Posterior vena cava (tissue), 2 donors: ENCODE measurements at places on chromosomes 12 and 14.
A peak's percentile ranks its signal among the peaks of the same experiment; 100 is the strongest.

GRCh38 chr14:44995196-44995595 lies 33.2 kb downstream of the TOGARAM1 start:
- DNase-seq = no peak

- DNase-seq = peak; percentile 69
These were observed 1.1 kb downstream of the BEGAIN start for GRCh38 chr14:100586153-100586402.

- DNase-seq = no peak
These were observed 13.1 kb downstream of the ZDHHC22 start for GRCh38 chr14:77128414-77128891.

DNA sequence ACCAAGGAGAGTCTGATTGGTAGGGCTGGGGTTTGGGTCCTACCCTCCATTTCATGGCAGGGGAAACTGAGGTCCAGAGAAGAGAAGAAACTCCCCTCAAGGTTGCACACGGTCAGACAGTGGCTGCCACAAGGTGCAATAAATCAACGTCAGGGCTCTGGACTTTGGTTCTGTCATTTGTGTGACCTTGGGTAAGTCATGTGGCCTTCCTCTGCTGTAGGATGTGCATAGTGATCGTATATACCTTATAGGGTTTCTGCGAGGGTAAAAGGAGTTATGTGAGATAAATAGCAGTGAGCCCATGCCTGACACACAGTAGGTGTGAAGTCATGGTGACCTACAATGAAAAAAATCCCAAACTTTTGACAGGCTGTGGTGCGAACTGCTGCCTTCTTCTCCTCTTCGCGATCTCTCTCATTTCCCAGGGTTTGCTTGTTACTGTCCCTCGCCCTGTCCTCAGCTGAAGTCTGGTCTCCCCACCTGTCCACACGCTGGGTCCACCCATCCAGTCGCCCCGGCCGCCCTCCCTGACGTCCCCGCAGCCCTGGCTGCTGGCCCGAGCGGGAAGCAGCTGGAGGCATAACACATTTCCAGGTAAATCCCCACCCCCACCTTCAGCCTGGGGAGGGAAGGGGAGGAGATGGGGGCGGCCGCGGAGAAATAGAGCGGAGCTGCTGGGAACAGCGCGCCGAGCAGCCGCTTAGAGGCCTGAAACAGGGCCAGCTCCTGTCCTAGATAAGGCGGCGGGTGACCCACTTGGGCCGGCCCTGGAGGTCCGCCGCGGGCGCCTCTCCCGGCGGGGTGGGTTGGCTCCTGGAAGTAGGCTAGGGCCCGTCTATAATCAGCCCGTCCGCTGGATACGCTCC lies 1.8 kb upstream of the FAM222A start:
- DNase-seq = no peak

GRCh38 chr12:69595689-69596088 lies 10.4 kb downstream of the CCT2 start:
- DNase-seq = no peak

- no peak for DNase-seq
These were observed 3.5 kb downstream of the RFX4 start for GRCh38 chr12:106586278-106586802.
